ENCODE measurements at places on chromosomes 11 and 22.

GRCh38 chr11:32115446-32115845, 24.6 kb downstream of the RCN1 start:
- DNase-seq = no peak

DNA sequence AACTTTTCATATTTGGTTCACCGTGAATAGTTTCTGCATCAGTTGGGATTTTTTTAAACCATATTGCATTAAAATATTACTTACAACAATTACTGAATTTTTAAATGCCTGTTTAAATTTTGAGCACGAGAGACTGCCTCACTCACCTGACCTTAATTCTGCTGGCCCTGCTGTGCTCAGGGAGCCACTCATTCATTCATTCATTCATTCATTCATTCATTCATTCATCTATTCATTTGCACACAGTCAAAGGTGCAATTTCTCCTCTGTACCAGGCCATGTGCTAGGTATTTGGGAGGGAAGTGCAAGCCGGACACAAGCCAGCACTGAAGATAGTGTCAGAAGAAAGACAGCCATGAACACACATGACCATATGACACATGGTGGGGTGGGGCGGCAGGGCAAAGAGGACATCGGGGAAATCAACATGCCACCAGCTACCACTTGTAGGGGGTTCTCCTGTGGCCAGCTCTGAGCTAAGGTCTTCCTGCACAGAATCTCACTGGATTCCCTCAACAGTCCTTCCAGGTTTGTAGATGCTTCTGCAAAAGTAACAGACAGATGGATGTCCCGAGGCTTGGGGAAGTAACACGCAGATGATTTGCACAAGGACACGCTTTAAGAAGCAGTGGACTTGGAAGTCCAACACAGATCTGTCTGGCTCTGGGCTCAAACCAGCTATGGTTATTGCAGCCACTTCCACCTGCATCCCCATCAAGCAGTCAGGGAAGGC, 568 bp upstream of the CSF2RB start:
- no peak for DNase-seq

GRCh38 chr22:30002861-30003486, 77.3 kb upstream of the HORMAD2 start:
- DNase-seq = no peak

- no peak for DNase-seq
Measured at GRCh38 chr11:32280339-32280738, 155.0 kb downstream of the WT1 start.

- DNase-seq = no peak
Measured at GRCh38 chr11:43359422-43359818, 700 bp downstream of the TTC17 start.

DNA sequence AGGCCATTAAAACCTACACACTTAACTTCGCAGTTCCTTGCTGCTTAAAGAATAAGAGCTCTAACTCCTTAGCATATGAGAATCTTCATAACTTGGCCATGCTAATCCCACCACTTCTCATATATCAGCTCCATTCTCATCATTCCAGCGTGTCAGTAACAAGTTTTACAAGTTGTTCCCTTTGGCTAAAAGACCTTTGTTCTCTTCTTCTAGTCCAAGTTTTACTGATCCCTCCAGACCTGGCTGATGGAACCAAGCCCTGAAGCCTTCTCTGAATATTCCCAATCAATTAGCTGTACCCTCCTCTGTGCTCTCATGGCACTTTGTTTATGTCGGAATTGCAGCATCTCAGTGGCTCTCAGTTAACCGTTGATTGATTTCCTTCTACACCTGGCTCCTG, 35.8 kb downstream of the GAB2 start:
- no peak for DNase-seq

GRCh38 chr22:38924347-38924952, 33.0 kb upstream of the APOBEC3A start:
- DNase-seq = peak; percentile 73

GRCh38 chr11:2305140-2305778, 3.4 kb downstream of the TSPAN32 start:
- DNase-seq = peak; percentile 36

- DNase-seq = no peak
Measured at GRCh38 chr22:42365111-42365865, 66.9 kb downstream of the NFAM1 start.

GRCh38 chr22:22800716-22801115, 86.9 kb upstream of the IGLL5 start:
- peak; percentile 7 for DNase-seq

- no peak for DNase-seq
Measured at GRCh38 chr11:63901660-63902059, 15.3 kb downstream of the RCOR2 start.

DNA sequence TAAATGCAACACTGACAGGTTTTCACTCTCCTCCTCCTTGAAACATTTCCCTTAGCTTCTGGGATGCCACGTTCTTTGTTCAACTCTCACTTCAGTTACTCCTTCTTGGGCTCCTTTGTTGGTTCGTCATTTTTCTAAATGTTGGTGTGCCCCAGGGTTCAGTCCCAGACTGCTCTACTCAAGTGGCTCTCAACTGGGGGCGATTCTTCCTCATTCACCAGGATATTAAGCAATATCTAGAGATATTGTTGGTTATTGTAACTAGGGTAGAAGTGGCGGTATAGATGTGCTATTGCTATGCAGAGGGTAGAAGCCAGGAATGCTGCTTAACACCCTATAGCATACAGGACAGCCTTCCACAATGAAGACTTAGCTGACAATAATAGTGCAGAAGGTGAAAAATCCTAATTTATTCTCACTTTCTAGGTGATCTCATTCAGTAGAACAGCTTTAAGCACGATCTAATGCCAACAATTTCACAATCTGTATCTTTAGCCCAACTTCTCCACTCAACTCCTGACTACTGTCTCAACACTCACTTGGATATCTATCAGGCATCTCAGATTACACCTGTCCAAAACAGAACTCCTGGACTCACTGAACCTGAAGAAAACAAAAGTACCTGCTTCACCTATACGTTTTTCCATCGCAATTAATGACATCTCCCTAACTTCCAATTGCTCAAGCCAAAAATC, 4.6 kb downstream of the NUP160 start:
- DNase-seq = no peak

DNA sequence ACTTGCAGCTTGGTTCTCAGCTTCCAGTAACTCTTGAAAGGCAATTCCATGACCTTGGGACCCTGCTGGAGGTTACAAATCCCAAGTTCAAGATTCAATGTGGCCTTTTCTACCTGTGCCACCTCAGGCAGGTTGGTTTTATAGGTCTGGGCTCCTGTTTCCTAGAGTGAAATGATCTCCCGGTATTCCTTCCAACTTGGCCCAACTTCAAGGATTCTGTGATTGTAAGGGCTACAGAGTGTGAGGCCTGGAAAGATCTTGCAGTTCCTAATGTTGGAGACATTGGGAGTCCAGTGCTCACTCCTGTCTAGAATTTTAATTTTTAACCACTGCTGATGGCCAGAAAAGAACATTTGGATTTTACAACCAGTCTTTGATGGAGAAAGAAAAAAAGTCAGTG, 91.6 kb downstream of the LDLRAD3 start:
- no peak for DNase-seq
